Stimulated activated CD8-positive, alpha-beta memory T cell treated with anti-CD3 and anti-CD28 coated beads, Interleukin-4, amount 100 ng/mL, for 1 hour (primary cell): ENCODE measurements at places on chromosomes 5 and 9.

DNA sequence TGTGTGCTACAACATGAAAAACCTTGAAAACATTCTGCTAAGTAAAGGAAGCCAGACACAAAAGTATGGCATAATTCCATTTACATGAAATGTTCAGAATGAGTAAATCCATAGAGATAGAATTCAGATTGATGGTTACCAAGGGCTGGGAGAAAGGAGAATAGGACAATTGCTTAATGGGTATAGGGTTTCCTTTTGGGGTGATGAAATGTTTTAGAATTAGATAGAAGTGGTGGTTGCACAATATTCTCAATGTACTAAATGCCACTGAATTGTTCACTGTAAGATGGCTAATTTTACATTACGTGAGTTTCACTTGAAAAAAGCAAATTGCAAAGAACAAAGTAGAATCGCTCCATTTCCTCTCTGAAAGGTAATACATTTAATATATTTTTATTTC lies 43.0 kb upstream of the GAS1 start:
- no peak for DNase-seq

DNA sequence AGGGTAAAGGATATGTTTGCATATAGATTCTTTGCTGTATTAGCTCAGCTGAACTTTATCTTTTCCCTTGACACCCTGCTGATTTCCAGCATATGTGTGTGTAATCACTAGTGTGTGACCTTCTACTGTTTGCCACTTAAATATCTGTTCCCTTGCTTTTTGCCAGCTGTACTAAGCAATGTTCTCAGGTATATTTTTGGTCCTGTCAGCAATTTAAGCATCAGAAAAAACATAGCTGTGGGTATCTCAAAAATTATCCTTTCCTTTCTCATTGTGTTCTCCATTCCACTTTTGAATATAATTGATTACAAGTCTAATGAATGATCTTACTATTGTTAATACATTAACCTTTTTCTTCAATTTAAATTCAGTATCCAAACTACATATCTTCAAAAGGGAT lies 59.2 kb upstream of the CDH10 start:
- no peak for DNase-seq

GRCh38 chr9:125089331-125089730 lies 54.0 kb downstream of the SCAI start:
- DNase-seq, result no peak

GRCh38 chr9:129390541-129390940 lies 212.5 kb upstream of the IER5L start:
- no peak for DNase-seq

- DNase-seq, result no peak
Observed at GRCh38 chr9:35163413-35163812, 1.6 kb downstream of the UNC13B start.

DNA sequence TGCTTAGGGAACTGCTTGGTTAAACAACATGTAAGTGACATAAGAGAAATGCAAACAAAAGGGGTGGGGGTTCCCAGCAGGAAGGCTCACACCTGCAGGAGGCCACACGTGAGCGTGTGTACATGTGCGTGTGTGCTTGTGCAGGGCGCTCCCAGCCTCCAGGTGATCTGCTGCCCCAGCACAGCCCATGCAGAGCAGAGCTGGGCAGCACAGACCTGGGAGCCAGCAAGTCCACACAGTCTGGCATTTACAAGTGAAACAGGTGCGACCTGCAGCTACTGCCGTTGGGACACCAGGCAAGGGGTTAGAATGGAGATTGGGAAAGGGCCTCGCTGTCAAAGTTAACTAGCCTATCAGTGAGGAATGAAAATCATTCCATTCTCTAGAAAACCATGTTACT lies 41.8 kb downstream of the GRAMD2B start:
- no peak for DNase-seq

- DNase-seq, result no peak
Observed at GRCh38 chr5:100110497-100110896, 424.7 kb upstream of the FAM174A start.

- DNase-seq, result no peak
Observed at GRCh38 chr5:72203251-72203845, 96.1 kb downstream of the MAP1B start.
